ENCODE measurements at places on chromosomes 6 and 20. TPM values are rescaled to one million over a fixed set of nuclear protein-coding genes. Genes with fewer than 3 reads are reported as not detected.

- no peak for DNase-seq
These were observed 93.4 kb upstream of the NHSL1 start for GRCh38 chr6:138592749-138593123.

- DNase-seq: no peak
These were observed 55.0 kb downstream of the LYRM2 start for GRCh38 chr6:89583559-89583958.

DNA sequence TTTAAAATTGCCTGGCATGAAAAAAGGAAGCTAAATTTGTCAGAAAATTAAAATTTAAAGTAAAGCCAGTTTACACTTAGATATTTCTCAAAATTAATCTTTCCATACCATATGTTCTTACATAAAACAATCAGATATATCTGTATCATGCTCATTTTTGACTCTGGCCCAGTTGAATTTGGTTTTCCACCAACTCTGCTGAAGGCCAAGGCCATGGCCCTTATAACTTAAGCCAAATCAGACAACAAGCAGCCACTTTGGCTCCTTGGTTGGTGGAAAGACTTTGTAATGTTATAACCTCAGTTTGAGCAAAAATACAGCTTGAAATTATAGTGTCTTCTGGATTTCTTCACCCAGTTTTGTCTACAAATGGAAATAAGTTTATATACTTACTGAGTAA lies 97.3 kb downstream of the CENPW start:
- DNase-seq: no peak

DNA sequence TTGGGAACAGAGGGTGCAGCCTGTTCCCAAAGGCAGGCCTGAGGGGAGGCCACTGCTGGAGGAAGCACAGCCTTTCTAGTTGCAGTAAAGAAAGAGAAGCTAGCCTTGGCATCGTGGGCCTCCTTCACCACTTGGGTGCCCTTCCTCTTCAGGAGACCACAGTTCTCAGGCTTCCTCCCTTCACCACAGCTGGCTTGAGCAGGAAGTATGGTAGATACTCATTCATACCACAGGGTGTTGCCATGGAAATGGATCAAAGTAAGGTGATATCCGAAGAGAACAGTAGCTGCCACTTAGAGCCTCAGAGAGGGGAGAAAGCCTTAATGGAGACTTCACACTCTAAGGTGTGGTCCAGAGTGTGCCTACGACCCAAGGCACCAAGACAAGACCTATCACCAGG lies 120.4 kb upstream of the RIPOR2 start:
- DNase-seq: peak; percentile 71

DNA sequence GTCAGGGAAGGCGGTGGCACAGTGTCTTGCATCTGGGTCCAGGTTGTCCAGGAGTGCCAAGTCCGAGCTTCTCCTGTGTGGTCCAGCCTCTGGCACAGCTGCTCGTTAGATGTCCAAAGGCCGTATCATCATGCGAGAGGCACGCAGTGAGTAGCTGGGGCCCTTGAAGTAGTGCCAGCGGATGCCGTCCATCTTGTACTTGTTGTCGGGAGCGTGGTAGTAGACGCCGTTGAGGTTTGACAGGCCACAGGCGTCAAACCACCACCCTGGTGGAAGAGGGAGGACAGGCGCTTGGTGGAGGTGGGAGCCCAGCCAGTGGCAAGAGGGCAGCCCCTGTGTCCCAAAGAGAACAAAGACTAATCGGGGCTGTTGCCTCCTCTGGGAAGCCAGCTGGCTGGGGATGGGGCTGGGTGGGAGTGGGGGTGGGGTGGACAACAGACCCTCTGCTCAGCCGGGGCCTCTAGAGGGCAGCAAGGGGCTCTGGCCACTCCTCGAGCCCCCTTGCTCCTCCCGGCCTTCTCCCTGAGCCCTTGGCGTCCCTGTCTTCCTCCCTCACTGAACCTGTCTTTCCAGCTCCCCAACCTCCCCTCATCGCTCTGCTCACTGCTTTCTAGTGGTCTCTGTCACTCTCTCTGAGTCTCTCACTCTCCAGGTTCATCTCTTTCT lies 39.5 kb downstream of the FAM110A start:
- no peak for DNase-seq

- no peak for DNase-seq
These were observed 55.3 kb downstream of the STK4 start for GRCh38 chr20:45021631-45022030.

DNA sequence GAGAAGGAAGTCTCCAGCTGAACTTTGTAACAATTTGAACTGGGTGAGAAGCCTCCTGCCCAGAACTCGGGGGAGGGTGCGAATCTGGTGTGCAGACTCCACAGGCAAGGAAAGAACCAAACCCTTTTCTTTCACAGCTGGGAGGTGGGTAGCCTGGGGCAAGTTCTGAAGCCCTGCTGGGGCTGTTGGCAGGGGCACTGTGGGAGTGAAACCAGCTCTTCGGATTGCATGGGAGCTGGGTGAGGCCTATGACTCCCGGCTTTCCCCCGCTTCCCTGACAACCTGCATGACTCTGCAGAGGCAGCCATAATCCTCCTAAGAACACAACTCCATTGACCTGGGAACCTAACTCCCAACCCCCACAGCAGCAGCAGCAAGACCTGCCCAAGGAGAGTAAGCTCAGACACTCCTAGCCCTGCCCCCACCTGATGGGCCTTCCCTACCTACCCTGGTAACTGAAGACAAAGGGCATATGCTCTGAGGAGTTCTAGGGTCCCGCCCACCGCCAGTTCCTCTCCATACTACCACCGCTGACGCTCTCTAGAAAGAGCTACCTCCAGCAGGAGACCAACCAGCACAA lies 37.5 kb downstream of the SOD2 start:
- DNase-seq: no peak

- no peak for DNase-seq
These were observed 9.0 kb upstream of the NCOA6 start for GRCh38 chr20:34834459-34834893.

GRCh38 chr6:132070356-132070755 lies 119.2 kb upstream of the CCN2 start:
- no peak for DNase-seq

DNA sequence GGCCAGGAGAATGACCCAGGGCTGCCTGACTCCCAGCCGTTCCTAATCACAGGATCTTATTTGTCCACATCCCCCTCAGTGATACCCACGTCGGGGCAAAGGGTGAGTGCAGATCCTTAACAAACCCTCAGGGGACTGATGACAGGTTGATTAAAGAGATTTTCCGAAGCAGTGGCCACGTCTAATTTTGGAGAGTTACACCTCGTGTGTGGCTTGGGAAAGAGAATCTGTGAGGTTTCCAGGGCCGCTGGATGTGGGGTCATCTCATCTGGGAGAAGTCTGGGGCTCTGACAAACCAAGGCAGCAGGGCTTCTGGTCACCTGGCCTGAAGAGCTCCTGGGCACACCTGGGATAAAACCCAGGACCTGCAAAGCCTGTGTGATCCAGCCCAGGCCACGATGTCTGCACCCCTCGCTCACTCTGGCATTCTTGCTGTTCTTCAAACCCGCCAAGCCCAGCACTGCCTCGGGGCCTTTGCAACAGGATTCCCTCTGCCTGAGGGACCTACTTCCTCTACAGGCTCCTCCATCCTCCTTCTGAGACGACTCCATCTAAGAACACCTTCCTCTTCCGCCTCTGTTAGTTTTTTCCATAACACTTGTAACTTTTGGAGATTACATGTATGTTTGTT lies 4.7 kb downstream of the JPH2 start:
- no peak for DNase-seq

DNA sequence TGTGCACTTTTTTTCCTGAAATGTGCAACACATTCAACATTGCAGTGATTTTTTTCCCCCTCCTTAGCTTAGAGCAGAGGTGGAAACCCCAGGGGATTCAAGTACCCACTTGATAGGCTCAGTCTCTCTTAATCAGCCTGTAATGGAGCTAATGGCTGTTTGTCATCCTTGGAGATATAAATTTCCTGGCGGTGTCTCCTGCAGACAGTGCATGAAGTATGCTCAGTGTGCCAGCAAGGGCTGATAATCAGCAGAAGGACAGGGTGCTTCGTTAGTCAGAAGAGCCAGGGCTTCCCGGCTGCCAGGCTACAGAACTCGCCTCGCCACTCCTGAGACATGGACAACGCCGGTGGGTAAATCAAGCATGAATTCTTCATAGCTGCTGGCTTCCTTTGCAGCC lies 69.8 kb upstream of the PHACTR2 start:
- no peak for DNase-seq

DNA sequence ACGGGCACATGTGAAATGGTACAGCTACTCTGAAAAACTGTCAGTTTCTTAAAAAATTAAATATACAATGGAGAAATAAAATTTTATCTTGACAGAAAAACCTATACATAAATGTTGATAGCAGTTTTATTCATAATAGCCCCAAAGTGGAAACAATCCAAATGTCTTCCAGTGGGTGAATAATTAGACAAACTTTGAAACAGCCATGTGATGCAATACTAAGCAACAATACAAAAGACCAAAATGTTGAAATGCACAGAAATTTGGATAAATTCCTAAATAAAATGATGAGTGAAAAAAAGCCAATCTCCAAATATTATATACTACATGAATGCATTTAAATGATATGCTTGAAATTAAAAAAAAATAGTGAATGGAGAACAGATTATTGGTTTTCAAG lies 523.1 kb downstream of the HTR1B start:
- DNase-seq: no peak

The VGLL2 gene
- not detected for total RNA-seq

The FLRT3 gene
- not detected for total RNA-seq

The SLC22A2 gene
- not detected for total RNA-seq

The PI16 gene
- total RNA-seq: not detected

The C6orf89 gene
- 31.5 TPM for total RNA-seq

The SOX18 gene
- total RNA-seq: 1.3 TPM

The EEF1A2 gene
- total RNA-seq: 0.80 TPM

Measured in activated T-helper 1 cell treated with anti-CD3 and anti-CD28 coated beads, Interleukin-12 subunit alpha, Interleukin-12 subunit beta, Interleukin-2, Interleukin-4 antibody, amounts not matched to agents 30 ng/mL and 10 ng/mL and 1 ng/mL, durations not matched to agents 14 hours and 24 hours and 36 hours (primary cell).